ENCODE measurements at places on chromosomes 1 and 21.

GRCh38 chr1:198467342-198467741 is 73.1 kb downstream of the ATP6V1G3 start:
- DNase-seq: no peak

- no peak for DNase-seq
Measured at GRCh38 chr1:14372526-14372925, 226.0 kb upstream of the KAZN start.

- DNase-seq: no peak
Measured at GRCh38 chr1:162055062-162055461, 14.4 kb upstream of the NOS1AP start.

- DNase-seq: no peak
Measured at GRCh38 chr1:109984190-109984455, 442 bp upstream of the AHCYL1 start.

DNA sequence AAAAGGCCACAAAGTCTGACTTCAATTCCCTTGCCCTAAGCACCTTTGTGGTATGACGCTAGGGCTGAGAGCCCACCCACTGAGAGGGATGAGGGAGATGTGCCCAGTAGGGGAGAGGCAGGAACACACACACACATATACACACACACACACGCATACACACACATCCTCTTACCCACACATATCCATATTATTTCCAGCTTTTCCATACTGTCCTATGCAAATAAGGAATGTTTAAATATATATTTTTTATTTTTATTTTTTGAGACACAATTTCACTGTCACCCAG is 3.0 kb downstream of the RAB25 start:
- no peak for DNase-seq

GRCh38 chr1:155125511-155125945 is 2.1 kb upstream of the EFNA1 start:
- DNase-seq: no peak

- DNase-seq: no peak
Measured at GRCh38 chr1:220706480-220706879, 16.3 kb downstream of the C1orf115 start.

- no peak for DNase-seq
Measured at GRCh38 chr1:220776254-220776653, 10.5 kb upstream of the MTARC1 start.
